ENCODE measurements at places on chromosomes 5 and 9.

- no peak for DNase-seq
Observed at GRCh38 chr5:63573380-63573779, 388.9 kb downstream of the HTR1A start.

- no peak for DNase-seq
Observed at GRCh38 chr9:125190361-125190801, 778 bp upstream of the PPP6C start.

DNA sequence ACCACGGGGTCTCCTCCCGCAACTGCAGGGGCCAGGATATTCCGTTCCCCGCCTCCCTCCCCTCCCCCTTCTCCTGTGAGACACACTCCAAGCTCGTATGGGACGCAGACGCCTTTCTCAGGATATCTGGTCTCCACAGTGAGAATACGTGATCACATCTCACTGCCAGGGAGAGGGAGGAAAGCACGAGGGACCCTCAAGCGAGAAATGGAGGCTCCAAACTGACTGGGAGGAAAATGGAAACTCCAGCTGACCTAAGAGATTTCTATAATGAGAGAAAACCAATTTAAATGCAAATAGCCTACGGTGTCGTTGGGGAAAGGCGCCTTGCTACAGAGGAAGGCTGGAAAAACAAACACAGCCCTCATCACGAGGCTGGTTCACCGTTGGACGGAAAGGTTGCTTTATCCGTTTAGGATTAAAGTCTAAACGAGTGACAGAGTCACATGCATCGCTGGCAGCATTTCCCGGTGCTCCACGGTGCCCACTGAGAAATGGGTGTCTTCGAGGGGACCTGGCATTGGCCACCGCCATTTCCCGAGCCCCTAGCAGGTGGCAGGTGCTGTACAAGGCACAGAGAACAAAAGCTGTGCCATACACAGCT is 116.9 kb upstream of the CPEB4 start:
- no peak for DNase-seq

- no peak for DNase-seq
Observed at GRCh38 chr9:20014168-20014567, 225.3 kb upstream of the SLC24A2 start.

- DNase-seq: no peak
Observed at GRCh38 chr5:169905017-169905416, 75.3 kb downstream of the INSYN2B start.

- DNase-seq: no peak
Observed at GRCh38 chr5:68771732-68772131, 322.1 kb upstream of the SLC30A5 start.

DNA sequence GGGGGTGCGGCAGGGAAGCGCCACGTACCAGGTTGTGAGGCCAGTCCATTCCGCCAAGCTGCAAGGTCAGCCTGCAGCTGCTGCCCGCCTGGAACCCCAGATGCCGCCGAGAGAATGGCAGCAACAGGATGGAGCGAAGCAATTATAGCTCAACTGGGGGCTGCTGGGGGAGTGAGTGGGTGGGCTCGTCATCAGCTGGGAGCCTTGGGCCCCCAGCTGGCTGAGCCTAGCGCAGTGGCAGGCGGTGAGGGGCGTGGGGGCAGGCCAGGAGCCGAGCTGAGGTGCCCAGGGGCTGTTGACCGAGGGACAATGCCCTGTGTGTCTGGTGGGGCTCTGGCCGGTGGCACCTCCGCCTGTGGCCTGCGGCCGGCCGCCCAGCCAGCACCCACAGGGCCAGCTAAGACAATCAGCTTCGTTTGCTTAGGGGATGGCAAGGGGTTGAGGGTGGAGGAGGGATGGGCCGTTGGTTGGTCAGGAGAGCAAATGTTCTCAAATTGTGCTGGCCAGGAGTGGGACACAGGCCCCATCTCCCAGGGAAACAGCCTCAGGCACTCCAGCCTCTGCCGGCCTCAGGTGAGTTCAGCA is at the start of gene IL17B:
Gene IL17B, minus strand, starts transcription at position 116 of the 585 bp plus-strand sequence. Its CDS starts 67 bp downstream, at position 49.
- DNase-seq: no peak

GRCh38 chr5:109769597-109770291 is 80.0 kb downstream of the MAN2A1 start:
- no peak for DNase-seq

DNA sequence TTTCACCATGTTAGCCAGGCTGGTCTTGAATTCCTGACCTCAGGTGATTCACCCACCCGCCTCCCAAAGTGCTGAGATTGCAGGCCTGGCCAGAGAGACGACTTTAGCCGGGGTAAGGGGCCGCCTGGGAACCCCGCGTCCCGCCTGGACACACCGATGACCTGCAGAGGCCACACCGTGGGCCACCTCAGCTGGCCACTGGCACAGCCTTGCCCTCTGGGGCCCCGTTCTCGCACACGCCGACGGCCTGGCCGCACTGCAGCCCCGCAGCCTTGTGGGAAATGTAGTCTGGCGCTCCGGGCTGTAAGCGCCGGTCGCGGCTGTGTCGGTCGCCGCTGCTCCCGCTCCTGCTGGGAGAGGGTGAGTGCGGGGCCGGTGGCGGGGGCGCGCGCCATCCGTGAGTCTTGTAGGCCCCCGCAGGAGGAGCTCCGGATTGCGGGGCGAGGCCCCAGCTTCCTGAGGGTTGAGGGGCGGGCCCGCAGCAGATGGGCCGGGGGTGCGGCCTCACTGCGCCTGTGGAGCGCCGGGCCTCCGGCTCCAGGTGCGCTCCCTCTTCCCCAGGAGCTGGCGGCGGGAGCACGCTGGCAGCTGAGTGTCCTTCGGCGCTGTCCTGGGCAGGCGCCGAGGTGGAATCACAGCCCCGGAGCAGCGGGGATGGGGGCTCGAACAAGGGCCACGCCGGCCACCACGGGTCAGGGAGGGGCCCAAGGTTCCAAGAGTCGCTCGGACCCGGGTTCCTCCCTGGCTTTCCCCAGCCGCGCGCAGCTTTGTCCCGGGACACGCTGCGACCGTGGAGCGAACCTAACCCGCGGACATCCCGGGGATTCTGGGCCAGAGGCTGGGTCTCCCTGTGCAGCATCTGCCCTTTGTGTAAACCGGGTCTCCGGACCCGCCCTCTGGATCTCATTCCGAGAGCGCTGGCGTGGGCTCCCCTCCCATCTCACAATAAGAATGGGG is at the start of gene ZFP2:
Gene ZFP2, plus strand, starts transcription at position 299 of the 957 bp plus-strand sequence. CDS start 35,401 bp downstream, outside the sequence.
- no peak for DNase-seq

GRCh38 chr5:167908606-167909005 is 382.8 kb upstream of the WWC1 start:
- DNase-seq: no peak

GRCh38 chr5:96896276-96896675 is 20.0 kb downstream of the ERAP2 start:
- no peak for DNase-seq

- DNase-seq: no peak
Observed at GRCh38 chr5:78689540-78690252, 41.1 kb upstream of the LHFPL2 start.

DNA sequence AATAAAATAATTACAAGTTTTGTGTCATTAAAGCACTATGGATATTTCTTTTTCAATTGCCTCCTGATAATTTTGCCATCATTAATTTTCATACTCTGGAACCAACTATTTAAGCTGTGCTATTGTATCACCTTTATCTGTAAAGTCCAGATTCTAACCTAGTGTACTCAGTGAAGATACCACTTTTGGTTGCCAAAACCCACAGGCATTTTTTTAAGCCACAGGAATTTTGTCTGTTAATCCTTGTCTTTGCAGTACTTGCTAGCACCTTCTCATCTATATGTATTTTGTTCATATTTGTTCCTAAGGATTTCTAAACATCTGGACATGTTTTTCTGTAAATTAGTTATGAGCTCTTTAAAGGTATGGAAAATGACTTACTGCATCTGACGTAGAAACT is 481.4 kb upstream of the DAB2 start:
- no peak for DNase-seq

- DNase-seq: no peak
Observed at GRCh38 chr5:177093082-177093712, 6.5 kb downstream of the FGFR4 start.

- no peak for DNase-seq
Observed at GRCh38 chr5:169861934-169862333, 118.4 kb downstream of the INSYN2B start.

DNA sequence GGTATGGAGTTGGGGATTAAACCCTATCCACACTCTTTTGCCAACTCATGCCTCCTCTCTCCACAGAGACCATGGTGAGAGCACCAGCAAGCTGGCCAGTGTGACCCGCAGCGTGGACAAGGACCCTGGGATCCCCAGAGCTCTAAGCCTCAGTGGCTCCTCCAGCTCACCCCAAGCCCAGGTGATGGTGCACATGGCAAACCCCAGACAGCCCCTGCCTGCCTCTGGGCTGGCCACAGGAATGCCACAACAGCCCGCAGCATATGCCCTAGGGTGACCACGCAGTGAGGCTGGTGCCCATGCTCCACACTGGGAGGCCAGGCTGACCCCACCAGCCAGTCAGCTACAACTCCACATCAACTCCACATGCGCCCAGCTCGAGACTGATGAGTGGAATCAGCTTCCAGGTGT is 11.5 kb upstream of the CARD19 start:
- DNase-seq: no peak
